ENCODE measurements at places on chromosomes 3 and 15.

DNA sequence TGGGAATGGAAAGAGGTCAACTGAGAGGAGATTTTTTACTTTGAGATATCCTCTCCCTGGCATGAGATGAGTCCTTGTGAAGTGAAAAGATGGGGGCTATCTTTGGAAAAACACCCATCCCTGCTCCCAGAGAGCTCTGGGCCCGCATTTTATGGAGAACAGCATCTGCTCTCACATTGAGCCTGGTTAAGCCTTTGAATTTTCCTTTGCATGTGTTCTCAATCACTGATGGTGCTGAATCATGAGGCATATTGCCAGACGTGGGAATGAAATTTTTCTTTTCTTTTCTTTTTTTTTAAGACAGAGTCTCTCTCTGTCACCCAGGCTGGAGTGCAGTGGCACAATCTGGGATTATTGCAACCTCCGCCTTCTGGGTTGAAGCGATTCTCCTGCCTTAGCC is 24.4 kb downstream of the TMEM45A start:
- no peak for DNase-seq

GRCh38 chr15:35991386-35991785 is 445.4 kb upstream of the DPH6 start:
- no peak for DNase-seq

DNA sequence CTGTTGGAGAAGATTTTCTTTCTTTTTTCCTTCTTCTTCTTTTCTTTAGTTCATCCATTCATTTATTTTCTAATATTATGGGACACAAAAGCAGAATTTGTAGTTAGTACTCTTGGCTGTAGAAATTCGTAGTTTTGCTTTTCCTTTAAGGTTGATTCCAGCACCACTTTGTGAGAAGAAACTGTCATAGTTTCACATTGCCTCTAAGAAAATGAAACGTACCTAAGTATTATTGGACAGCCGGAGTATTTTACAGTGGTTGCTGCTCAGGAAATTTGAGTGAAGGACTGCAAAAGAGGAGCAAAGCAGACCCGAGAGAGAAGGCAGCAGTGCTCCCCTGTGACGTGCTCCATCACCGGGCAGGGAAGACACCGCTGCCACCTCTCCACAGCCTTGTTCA is 48.1 kb downstream of the PLCL2 start:
- no peak for DNase-seq

- no peak for DNase-seq
Measured at GRCh38 chr3:8663177-8664061, 18.8 kb upstream of the SSUH2 start.

DNA sequence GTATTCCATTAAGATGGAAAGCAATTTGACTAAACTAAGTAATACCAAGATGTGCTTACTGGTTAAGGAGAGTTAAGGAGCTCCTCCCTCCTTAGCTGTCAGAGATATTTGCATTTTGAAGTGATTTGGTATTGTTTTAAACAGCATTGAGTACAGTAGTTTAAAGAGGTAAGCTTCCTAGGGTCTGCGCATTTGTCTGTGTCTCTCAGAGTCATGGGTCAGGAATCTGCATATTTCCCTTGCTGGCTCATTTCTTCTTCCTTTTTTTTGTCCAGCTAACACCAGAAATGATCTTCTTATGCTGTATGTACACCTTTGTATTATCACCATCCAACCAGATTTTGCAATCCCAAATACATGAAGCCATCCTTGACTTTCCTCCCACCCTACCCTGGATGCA is 163.0 kb upstream of the BFSP2 start:
- no peak for DNase-seq

- no peak for DNase-seq
Measured at GRCh38 chr15:85329561-85330422, 50.6 kb upstream of the AKAP13 start.

- DNase-seq, result no peak
Measured at GRCh38 chr3:60728006-60728405, 523.2 kb downstream of the FHIT start.

DNA sequence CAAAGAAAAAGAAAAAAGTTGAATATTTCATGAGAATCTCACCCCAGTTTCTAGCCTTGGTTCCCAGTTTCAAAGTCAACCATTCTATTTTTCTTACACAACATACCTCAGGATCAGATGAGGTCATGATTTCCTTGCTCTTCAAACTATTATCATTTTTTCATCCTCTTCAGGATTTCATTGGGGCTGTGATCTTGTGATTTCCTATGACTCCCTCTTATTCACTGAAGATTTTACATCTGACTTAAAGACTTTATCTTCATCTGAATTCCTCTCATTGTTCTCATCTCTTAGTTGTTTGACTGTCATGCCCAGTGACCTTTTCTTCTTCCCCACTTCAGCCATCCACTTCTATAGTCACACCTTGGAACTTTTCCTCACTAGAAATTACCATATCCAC is 3.1 kb upstream of the C3orf33 start:
- DNase-seq, result no peak

Data from AG04449 (cell line).